Activated CD4-positive, alpha-beta T cell treated with anti-CD3 and anti-CD28 coated beads, Interleukin-2, amount 10 ng/mL, durations not matched to agents 7 days and 5 days (primary cell): ENCODE measurements at places on chromosomes 2 and 18. TPM values are rescaled to one million over a fixed set of nuclear protein-coding genes. Genes with fewer than 3 reads are reported as not detected.

GRCh38 chr2:200590090-200590489 is 4.3 kb downstream of the AOX1 start:
- peaks cover 7% of the 10 kb centered on the region for H3K4me1 ChIP-seq
- H3K4me3 ChIP-seq, result no peak overlapping the region
- H3K27ac ChIP-seq, result no peak overlapping the region

DNA sequence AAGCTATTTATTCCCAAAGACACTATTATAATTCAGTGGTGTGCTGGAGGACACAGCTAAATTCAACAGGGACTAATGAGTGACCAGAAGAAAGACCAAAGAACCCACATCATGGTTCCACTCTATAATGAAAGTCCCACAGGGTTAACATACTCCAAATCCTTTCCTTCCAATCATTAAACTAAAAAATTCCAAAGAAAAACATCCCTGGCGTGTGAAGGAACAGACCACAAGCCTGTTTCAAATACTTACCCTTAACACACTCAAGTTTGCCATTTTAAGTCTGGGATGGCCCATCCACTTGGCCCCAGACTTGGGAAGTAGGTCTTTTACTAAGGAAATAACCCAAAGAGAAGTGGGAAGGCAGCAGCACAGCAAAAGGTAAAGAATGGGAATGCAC is 150.1 kb upstream of the CCDC150 start:
- no peak overlapping the region for H3K4me3 ChIP-seq
- DNase-seq, result no peak
- no peaks in the 10 kb centered on the region for H3K4me1 ChIP-seq
- H3K27ac ChIP-seq, result no peak overlapping the region

GRCh38 chr18:58026857-58027256 is 17.2 kb upstream of the NEDD4L start:
- no peak for DNase-seq
- H3K27ac ChIP-seq, result no peak overlapping the region
- no peaks in the 10 kb centered on the region for H3K4me1 ChIP-seq
- H3K27me3 ChIP-seq, result no peaks in the 10 kb centered on the region
- no peaks in the 10 kb centered on the region for H3K36me3 ChIP-seq
- no peak overlapping the region for H3K4me3 ChIP-seq

GRCh38 chr2:127219171-127220070 is 678 bp downstream of the CYP27C1 start:
- peaks cover 3% of the 10 kb centered on the region for H3K36me3 ChIP-seq
- H3K4me1 ChIP-seq, result peaks cover 10% of the 10 kb centered on the region
- peaks cover 63% of the 10 kb centered on the region for H3K27me3 ChIP-seq
- no peak overlapping the region for H3K27ac ChIP-seq
- no peak overlapping the region for H3K4me3 ChIP-seq
- no peak for DNase-seq

- H3K36me3 ChIP-seq, result peaks cover 44% of the 10 kb centered on the region
- no peaks in the 10 kb centered on the region for H3K27me3 ChIP-seq
- no peak overlapping the region for H3K27ac ChIP-seq
- DNase-seq, result no peak
- peaks cover 9% of the 10 kb centered on the region for H3K4me1 ChIP-seq
Observed at GRCh38 chr2:202736826-202737225, 102.1 kb downstream of the FAM117B start.

GRCh38 chr2:209734805-209735204 is 36.8 kb upstream of the UNC80 start:
- H3K36me3 ChIP-seq, result no peaks in the 10 kb centered on the region
- no peak for DNase-seq
- H3K27ac ChIP-seq, result no peak overlapping the region
- H3K4me3 ChIP-seq, result no peak overlapping the region
- H3K27me3 ChIP-seq, result no peaks in the 10 kb centered on the region

GRCh38 chr2:74043345-74044329 is 58.9 kb downstream of the TET3 start:
- H3K4me1 ChIP-seq, result peaks cover 30% of the 10 kb centered on the region
- H3K27ac ChIP-seq, result no peak overlapping the region
- no peak for DNase-seq
- H3K27me3 ChIP-seq, result no peaks in the 10 kb centered on the region

DNA sequence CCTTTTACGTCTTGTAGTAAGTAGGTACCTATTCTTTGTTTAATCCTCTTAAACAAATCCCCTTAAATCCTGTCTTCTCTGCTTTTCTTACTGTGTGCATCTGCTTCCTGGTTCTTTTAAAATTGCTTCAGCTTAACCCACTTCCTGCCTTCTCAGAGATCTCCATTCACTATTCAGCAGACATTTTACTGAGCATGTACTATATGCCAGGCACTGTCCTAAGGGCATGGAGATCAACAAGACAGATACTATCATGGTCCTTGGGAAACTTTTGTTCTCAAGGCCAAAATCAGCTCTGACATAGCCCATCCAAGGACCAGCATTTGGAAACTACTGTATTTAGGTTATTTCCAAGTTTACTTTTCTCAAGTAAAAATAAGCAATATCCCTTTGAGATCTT is 227.5 kb downstream of the TPGS2 start:
- DNase-seq, result no peak
- H3K27me3 ChIP-seq, result peaks cover 2% of the 10 kb centered on the region
- no peak overlapping the region for H3K27ac ChIP-seq

- H3K27ac ChIP-seq, result no peak overlapping the region
- no peak overlapping the region for H3K4me3 ChIP-seq
- no peaks in the 10 kb centered on the region for H3K27me3 ChIP-seq
- DNase-seq, result no peak
Observed at GRCh38 chr2:203407496-203407895, 79.3 kb downstream of the ABI2 start.

- H3K36me3 ChIP-seq, result no peaks in the 10 kb centered on the region
- DNase-seq, result no peak
- no peak overlapping the region for H3K4me3 ChIP-seq
- peaks cover 22% of the 10 kb centered on the region for H3K27me3 ChIP-seq
Observed at GRCh38 chr2:158402665-158403064, 53.9 kb downstream of the CCDC148 start.

DNA sequence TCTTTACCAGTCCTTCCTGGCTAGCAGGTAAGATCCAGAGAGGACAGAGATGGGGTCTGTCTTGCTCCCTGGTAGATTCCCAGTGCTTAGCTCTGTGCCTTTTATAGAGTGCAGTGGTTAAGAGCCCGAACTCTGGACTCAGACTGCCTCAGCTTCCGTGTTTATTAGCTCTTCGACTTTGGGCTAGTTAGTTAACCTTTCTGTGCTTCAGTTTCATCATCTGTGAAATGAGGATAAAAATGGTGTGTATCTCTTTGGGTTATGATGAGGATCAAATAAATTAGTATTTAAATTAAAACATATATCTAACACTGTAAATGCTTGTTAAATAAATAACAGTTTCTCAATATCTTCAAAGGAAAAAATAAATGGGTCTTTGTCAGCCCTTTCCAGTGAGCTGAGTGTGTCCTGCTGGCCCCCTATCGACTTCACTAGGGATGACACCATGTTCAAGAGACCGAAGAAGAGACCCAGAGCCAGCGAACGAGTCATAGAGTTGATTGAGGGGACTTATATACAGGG is 38.2 kb downstream of the CERS6 start:
- peaks cover 52% of the 10 kb centered on the region for H3K4me1 ChIP-seq
- no peaks in the 10 kb centered on the region for H3K27me3 ChIP-seq
- H3K36me3 ChIP-seq, result peaks cover 45% of the 10 kb centered on the region
- H3K4me3 ChIP-seq, result no peak overlapping the region
- no peak for DNase-seq

DNA sequence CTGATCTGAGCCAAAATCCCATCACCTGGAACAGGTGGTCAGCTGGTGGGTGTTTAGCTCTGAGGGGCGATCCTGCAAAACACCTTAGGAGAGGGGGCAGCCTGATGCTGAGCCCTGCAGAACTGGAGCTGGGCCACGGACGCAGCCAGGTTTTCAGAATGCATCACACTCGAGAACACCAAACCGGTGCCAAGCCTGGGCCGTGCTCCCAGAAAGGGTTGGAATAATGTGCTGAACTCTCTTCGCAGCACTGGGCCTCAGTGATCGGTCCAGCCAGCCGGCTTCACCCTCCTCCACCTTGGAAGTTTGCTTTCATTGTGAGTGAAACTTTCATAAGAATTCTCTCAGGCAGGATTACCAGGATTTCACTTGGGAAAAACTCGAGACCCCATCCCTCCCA is 56.5 kb upstream of the TTC39C start:
- H3K27ac ChIP-seq, result no peak overlapping the region

NAT8 gene
- total RNA-seq, result not detected

RESP18 gene
- not detected for total RNA-seq

CCDC102B gene
- 2.0 TPM for total RNA-seq

TAF1B gene
- total RNA-seq, result 30.6 TPM

GATA6 gene
- total RNA-seq, result not detected

SERPINB3 gene
- not detected for total RNA-seq

SLC5A7 gene
- total RNA-seq, result not detected
